ENCODE measurements at places on chromosomes 2 and 18.

DNA sequence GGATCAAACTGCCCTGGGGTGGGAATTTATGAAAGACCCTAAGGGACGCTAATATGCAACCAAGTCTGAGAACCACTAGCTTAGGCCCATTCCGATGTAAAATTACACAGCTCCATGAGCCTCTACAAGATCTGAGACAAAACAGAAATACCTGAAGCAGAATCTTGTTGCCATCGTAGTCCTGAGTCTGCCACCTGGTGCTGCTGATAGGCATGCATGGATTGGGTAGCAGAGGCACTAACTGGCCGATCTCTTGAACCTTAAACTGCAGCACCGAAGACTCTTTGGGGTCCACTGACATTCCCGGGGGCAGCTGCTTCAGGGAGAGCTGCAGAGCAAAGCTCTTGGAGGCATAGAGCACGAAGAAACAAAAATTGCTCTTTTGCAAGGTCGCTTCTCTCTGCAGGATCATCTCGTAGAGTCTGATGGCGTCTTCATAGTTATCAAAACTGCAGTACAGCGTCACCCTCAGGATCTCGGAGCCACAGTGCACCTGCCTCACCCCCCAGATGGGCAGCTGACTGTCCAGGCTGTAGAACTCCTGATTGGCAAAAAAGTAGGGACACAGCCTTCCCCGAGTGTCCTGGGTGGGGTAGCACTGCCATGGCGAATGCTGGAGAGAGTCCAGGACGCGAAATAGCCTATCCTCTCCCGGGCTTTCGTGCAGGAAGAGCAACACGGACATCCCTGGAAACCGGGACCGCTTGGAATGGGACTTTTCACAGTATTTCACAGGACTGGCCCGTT lies 848 bp downstream of the FAM124B start:
- DNase-seq = no peak

- no peak for DNase-seq
Observed at GRCh38 chr18:58502628-58503027, 126.3 kb downstream of the ALPK2 start.

DNA sequence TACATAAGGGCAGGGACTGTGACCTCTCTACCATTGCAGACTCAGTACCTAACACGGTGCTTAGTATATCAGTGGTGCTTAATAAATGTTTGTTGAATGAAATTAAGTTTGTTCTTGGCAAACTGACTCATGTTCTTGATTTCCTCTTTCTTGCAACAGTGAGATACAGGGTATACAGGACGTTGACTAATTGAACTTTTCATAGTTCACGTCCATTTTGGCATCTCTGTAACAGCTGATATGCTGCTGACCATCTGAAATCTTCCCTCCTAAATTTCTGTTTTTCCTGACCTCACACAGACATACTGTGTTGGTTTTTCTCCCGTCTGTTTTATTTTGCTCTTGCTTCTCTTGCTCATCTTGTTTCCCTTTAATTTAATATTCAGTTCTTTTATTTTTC lies 44.2 kb downstream of the LHCGR start:
- DNase-seq = peak; percentile 58

DNA sequence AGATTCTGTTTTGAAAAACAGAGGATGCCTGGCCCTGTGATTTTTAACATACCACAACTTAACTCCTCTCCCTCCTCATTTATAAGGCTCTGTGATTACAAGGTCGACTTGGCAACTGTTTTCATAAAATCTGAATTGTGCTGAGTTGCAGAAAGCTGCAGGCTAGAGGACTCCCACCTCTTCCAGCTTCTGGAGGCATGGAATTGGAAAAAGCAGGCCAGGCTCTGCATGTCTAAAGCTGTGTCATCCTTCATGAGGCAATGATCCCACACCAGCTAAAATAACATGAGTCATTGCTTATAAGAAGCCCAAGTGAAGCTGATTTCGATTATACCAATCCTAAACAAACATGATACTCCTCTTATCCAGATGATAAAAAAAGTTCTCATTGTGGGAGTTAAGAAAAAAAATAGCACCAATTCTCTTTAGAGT lies 11.7 kb downstream of the ARHGAP28 start:
- DNase-seq = peak; percentile 96

DNA sequence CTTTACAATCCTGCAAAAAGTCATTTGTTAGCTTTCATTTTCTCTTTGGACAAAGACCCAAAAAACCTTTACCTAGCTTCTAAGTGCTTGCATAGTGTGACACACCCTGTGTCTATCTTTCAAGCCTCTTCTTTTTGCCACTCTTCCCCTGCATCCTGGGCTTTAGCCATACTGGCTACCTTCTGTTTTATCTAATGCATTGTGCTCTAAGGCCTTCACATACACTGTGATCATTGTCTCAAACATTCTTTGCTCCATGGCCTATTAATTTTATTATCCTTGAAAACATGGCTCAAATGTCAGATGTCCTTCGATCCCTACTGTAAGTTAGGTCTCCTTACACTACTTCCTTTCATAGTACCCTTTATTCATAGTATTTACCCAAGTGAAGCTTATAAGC lies 84.4 kb downstream of the PIK3C3 start:
- no peak for DNase-seq

DNA sequence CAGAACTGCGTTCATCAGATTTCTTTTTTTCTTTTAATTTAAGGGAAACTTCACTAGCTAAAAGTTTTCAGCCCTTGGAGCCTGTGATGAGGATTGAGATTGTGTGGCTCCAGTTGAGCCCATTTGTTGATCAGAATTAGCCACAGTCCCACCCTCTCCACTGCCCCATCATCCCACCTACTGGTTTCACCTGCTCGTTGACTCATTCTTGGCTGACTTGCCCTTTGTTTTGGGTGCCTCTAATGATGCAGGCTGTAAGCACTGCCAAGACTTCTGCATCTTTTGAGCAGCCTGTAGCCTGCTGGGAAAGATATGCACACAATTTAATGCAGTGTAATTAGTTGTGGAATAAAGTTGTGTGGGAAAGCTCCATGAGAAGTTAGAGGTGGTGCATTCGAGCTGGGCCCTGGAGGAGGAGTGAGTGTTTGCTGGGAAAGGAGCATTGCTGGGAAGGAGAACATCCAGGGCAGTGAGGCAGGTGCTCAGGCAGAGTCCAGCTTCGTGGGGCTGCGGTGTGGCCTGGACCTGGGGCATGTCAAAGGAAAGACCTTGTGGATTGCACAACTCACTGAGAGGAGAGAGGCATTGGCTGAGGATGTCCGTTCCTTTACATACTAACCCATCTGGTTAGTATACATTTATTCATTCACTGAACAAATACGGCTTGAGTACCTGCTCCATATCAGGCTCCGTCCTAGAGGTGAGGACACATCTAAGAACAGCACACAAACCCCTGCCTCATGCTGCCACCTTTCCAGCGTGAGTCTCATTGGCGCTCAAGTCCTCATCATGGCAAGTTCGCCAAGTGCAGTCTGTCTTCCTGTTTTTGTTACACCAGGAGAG lies 18.2 kb downstream of the ASPRV1 start:
- DNase-seq = no peak

DNA sequence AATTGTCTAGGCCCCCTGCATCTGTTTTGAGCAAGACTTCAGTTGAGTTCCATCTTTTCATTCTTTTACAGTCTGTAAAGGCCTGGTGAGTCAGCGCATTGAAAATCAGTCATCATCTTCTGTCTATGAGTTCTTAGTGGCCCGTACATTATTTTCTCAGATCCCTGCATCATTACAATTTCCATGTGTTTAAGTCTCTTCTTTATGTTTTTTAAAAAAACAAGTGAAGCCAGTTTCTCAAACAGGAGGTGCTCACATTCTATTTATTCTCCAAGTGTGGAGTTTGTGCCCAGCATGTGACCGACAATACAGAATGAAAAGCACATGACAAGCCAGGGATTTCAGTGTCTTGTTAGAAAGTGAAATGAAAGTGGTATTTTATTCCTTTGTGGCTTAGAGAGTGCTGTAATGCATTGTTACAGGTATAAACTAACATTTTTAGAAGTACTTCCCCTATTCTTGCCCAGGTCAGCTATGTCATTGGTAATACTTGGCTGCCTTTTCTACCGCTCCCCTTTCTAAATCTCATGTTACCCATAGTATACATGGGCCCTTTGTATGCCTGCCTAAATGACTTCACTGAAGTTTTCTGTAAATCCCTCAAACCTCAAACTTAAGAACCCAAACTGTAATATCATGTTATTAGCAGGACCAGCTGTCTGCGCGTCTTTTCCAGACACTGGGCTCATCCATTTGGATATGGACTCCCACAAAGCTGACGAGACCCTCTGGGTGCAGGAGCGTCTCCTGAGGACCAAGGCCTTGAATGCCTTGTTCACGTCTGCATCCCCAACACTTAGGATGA lies 67.6 kb downstream of the FEZ2 start:
- peak; percentile 44 for DNase-seq

DNA sequence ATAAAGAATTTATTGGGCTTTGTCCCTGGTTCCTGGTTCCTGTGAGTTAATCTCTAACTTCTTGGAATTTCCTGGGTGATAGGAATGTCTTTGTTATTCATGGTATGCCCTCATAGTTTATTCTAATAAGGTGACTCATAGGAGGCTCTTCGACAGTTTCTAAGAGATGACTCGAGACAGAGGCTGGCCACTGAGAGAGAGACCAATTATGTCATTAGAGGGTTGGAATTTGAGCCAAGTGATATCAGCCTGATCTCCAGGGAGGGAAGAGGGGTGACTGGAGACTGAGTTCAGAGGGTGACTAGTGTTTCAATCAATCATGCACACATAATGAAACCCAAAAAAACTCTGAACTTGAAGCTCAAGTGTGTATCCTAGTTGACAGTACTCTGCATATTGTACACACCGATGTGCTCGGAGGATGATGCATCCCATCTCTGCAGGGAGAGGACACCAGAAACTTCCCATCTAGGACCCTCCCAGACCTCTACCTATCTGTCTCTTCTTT lies 185.7 kb downstream of the MTCL1 start:
- peak; percentile 79 for DNase-seq

GRCh38 chr2:101790857-101791256 lies 93.3 kb downstream of the MAP4K4 start:
- DNase-seq = peak; percentile 73

GRCh38 chr2:62306751-62307468 lies 111.0 kb downstream of the B3GNT2 start:
- peak; percentile 42 for DNase-seq

DNA sequence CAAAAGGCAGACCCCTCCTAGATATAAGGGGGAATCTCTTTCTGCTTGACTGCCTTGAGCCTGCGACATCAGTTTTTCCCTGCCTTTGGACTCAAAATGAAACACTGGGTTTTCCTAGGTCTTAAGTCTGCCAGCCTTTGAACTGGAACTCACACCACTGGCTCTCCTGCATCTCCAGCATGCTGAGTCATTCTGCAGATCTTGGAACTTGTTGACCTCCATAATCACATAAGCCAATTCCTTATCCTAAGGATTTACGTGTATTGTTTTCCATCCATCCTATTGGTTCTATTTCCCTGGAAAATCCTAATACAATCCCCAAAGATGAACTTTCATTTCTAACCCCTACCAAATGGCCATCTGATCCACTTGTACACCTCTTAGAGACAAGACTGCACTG lies 88.0 kb downstream of the AFF3 start:
- no peak for DNase-seq

DNA sequence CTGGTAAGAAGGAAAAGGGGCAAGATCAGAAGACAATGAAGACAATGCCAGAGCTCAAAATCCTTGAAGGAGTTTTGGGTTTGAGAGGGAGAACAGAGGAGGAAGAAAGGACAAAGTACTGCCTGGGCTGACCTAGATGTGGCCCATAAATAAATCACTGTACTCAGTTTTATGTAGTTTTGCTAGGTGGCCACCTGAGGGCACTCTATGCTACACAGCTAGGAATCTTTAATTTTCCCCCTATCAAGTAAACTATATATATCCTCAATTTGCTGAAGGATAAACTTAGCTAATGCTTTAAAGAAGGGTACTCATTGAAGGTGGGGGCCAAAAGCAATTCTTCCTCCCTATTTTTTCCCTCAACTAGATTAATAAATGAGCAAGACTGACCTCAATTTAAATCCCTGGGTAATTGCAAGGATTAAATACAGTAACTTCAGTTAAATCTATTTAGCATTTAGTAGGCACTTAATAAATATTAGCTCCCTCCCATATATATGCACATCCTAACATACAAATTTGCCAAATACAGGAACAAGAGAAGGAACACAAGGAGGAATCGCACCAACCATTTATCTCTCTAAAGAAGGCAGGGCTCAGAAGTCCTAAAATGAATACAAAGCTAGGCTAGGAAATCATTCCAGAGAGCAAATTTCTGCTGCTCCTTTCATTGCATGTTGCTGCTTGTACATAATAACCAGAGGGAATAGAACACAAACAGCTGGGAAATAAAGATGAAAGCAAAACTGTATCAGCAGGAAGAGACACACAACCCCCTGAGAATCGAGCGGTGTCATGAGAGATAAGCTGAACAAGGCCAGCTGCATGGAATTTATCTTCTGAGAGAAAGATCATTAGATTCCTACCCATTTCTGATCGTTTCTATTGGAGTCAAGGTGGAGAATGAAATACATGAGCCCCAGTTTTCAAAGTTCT lies 540.1 kb downstream of the NRXN1 start:
- DNase-seq = peak; percentile 53

GRCh38 chr2:240839152-240840143 lies 19.4 kb upstream of the KIF1A start:
- DNase-seq = peak; percentile 9

DNA sequence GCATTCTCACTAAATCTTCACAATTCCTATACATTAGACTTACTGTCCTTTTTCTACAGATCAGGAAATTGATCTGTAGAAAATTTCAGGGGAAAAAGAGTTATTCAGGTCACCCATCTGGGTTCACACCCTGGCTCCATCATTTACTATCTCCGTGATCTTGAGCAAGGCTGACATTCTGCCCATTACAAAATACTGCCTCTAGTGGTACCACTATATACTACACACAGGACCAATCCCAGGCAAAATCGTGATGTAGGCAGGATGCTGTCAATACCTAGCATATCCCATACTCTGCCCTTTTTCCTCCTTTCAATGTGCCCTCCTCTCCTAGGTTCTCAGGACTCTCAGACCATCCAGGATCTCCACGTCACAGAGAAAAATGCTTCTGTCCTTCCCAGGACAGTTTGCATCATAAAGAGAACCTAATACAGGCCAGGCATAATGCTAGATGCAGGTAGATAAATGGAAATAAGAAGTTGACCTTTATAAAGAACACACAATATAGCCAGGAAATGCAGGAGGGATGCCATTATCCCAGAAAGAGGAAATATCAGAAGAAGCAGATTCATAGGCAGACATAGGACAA lies 101.9 kb downstream of the CDH20 start:
- peak; percentile 33 for DNase-seq

GRCh38 chr18:8625461-8626092 lies 16.3 kb downstream of the RAB12 start:
- no peak for DNase-seq

- DNase-seq = peak; percentile 89
Observed at GRCh38 chr2:43224131-43224570, 2.3 kb downstream of the ZFP36L2 start.

DNA sequence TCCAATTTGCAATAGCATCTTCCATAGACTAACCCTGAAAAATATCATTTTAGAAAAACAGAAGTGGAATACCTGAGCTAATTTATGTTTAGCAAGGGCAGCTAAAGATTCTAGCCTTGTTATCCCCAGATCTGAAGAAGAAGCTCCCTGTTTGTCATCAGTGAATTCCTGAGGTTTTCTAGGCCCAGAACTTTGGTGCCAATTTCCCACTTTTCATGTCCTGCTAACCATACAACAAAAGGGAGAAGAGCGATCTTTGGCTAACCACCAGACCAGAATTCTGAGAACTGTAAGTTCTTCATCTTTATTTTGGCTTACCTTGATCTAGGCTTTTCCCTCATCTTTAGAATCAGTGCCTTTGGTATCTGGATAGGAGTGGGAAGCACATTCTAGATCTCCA lies 51.3 kb upstream of the RASGRP3 start:
- DNase-seq = no peak

Measured in cardiac fibroblast (primary cell).